ENCODE measurements at places on chromosomes 13 and 19. TPM values are rescaled to one million over a fixed set of nuclear protein-coding genes. Genes with fewer than 3 reads are reported as not detected.

The ZNF575 gene
- 3.3 TPM for total RNA-seq

The ZNF808 gene
- total RNA-seq: 22.5 TPM

The GSX1 gene
- not detected for total RNA-seq

The NUCB1 gene
- 191 TPM for total RNA-seq

The HS6ST3 gene
- total RNA-seq: not detected

The ZNF784 gene
- 3.9 TPM for total RNA-seq

The MARCHF2 gene
- 14.9 TPM for total RNA-seq

The HSH2D gene
- total RNA-seq: 49.8 TPM

The KASH5 gene
- total RNA-seq: 0.95 TPM

The KLK14 gene
- 0.80 TPM for total RNA-seq

GRCh38 chr19:45999653-46000121, 4.4 kb downstream of the CCDC61 start:
- no peak for DNase-seq

- DNase-seq: no peak
These were observed 32.3 kb upstream of the MATK start for GRCh38 chr19:3818466-3818865.

DNA sequence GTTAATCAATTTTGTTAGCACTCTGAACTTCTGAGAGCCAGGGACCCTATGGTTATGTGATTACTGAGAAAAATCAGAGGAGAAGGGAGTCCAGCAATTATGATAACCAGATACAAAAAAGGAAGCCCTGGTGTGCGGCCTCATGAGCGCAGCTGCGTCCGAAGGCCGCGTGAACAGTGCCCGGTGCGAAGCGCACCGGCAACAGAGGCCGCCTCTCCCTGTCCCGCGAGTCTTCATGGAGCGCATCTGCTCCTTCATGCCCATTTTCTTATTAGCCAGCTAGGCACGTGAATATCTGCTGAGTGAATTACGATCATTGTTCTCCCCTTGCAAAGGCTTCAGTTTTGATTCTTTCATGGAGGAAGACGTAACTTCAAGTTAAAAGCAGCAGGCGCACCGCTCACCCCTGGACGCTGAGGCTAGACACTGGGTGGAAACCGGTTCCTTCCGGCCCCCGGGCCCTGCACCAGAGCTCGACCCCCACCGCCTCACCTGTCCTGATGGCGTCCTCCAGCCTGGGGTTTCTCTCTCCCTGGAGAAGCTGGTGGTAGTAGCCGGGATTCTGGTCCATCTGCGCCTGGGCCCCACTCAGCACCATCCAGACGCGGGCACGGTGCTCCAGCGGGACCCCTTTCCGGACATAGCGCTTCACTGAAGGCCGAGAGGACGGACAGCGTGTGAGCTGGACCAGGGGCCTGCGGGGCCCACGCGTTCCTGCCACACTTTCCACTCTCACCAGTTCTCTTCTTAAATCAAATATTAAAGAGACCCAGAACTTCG, 8.9 kb downstream of the GRTP1 start:
- no peak for DNase-seq

- no peak for DNase-seq
These were observed 28.7 kb downstream of the COMP start for GRCh38 chr19:18762125-18763023.

- DNase-seq: no peak
These were observed at the start of gene ZNF177 for GRCh38 chr19:9362905-9363304. Gene ZNF177, plus strand, starts transcription at chr19:9363013. Its CDS starts 15,299 bp downstream, at chr19:9378312.

DNA sequence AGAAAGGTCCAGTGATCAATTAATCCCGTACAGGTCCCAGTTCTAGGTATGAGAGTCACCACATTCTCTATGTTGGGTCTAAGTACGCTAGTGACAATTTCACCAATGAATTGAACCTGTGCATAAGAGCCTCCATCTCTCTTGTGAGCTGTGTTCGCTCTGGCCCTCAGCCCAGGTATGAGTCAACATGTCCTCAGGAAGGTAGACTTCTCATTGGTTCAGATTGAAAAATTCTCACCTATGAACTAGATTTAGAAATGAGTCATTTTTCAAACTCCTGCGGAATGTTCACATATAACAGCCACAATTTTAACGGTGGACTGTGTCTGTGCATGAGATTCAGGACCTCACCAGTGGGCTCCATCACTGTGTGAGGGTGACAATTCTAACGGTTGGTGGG, 12.7 kb upstream of the ZNF43 start:
- DNase-seq: no peak

- no peak for DNase-seq
These were observed 97.4 kb downstream of the POSTN start for GRCh38 chr13:37501187-37501586.

- no peak for DNase-seq
These were observed 123.1 kb downstream of the ITGBL1 start for GRCh38 chr13:101575581-101575980.

DNA sequence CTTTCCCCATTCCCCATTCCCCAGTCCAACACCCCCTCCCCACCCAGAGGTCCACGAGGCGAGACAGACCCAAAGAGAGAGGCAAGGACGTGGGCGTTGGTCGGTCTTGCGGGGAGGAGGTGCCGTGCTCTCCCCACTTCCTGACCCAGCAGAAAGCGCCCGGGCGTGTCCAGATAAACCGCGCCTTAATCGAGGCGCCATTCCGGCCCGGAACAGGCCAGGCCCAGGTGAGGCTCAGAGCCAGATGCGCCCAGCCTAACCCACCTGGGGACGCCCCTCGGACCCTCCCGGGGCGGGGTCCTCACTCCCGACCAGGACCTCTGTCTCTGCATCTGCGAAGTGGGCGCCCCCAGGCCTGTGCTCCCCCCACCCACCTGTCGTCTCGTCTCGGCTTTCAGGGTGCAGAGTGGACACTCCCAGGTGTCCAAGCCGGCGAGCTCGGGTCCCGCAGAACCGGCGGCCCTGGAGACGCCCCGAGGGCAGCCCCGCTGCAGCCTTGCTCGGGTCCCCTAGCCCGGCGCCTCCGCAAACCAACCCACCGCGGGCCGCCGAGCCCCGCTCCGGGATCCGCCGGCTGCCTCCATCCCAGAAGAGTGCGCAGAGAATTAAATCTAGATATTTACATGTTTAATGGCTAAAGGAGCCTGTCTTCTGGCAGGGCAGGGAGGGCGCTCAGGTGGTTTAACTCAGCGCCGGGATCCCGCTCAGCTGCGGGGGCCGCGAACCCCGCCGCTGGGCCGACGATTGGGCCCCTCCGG, 5.0 kb upstream of the ONECUT3 start:
- no peak for DNase-seq

DNA sequence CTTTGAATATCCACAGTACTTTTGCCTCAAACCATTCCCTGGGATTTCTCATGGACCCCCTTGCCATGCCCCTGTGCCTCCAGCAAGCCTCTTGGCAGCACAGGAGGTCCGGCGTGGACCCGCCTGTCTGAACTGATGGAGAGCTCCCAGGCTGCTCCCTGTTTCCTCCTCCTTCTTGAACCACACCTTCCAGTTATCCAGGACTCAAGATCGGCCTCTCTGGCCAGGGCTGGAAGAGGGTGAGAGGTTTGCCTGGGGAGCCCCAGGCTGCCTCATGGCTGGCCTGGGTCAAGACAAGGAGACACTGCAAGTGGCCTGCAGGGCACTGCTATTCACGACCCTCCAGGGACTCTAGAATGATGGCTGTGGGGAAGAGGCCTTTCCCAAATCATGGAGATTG, 93.6 kb upstream of the WASF3 start:
- no peak for DNase-seq

DNA sequence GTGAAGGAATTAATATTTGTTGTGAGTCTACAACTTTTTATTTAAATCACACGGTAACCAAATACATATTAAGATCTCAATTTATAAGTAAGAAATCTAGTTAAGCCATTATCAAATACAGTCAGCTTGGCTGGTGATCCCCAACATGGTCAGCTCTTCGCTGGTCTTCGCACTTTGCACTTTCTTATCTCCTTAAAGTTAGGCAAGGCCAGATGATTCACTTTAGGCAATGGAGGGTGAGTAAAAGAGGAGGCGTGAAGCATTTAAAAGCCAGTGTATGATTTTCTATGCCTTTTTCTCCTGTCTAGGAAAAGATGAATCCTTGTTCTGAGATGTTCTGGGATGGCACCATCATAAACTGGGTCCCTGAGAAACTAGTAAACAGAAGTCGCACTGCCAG, 793.7 kb upstream of the ARGLU1 start:
- DNase-seq: no peak

DNA sequence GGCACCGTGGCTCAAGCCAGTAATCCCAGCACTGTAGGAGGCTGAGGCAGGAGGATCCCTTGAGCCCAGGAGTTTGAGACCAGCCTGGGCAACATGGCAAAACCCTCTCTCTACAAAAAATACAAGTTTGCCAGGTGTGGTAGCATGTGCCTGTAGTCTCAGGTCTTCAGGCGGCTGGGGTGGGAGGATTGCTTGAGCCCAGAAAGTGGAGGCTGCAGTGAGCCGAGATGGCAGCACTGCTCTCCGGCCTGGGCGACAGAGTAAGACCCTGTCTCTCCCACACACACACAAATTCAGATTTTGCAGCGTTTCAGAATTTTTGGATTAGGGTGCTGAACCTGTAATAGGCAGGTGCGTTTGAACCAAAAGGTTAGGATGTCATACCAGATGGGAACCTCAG, 2.2 kb downstream of the RPS11 start:
- DNase-seq: no peak

GRCh38 chr13:103510007-103510535, 443.9 kb upstream of the SLC10A2 start:
- no peak for DNase-seq

- DNase-seq: no peak
These were observed 11.3 kb downstream of the DPY19L3 start for GRCh38 chr19:32416749-32417456.

GRCh38 chr19:51698296-51698695, 5.2 kb downstream of the SPACA6 start:
- no peak for DNase-seq

- no peak for DNase-seq
These were observed 404.9 kb downstream of the FGF14 start for GRCh38 chr13:101996954-101997353.

- no peak for DNase-seq
These were observed 75.2 kb downstream of the ATP11A start for GRCh38 chr13:112764864-112765561.

GRCh38 chr13:32940601-32941000, 75.6 kb upstream of the KL start:
- DNase-seq: no peak

GRCh38 chr19:42538841-42539709, 10.8 kb upstream of the CEACAM1 start:
- DNase-seq: no peak

GRCh38 chr19:17996826-17997316, 11.1 kb upstream of the ARRDC2 start:
- DNase-seq: peak; percentile 89

- DNase-seq: no peak
These were observed 837.3 kb upstream of the KLHL1 start for GRCh38 chr13:70945506-70945905.

GRCh38 chr19:18261474-18261873, 12.8 kb downstream of the IQCN start:
- DNase-seq: no peak

DNA sequence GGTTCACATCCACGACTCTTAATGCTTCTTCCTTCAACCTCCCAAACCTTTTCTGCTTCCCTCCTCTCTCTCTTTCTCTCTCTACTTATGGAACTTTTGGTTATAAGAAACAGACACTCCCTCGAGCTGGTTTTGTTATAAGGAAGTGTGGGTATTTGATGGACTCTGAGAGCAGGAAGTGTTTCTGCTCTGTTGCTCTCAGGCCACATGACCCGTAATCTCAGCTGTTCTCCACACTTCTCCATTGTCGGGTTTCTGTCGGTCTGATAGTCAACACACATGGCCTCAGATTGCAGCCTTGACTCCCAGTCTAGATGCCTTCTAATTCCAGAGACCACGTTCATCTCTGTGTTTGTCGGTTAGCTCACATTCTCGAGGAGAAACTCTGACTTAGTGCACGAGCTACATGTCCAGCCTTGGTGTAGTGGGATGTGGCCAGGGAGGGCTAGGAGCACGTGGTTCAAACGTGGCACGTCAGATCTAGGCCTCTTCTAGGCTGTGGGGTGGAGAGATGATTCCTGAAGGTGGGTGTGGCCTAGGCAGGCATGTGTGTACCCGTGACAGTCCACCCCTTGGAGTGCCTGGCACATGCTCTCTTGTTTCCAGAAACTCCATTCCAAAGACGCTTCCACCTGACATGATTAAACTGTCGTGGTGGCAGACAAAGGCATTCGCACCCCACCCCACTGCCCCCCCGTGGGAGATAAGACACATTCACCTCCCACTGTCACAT, 26.3 kb downstream of the CNFN start:
- no peak for DNase-seq

- DNase-seq: no peak
These were observed 1223.2 kb upstream of the SLC10A2 start for GRCh38 chr13:104289400-104289799.

DNA sequence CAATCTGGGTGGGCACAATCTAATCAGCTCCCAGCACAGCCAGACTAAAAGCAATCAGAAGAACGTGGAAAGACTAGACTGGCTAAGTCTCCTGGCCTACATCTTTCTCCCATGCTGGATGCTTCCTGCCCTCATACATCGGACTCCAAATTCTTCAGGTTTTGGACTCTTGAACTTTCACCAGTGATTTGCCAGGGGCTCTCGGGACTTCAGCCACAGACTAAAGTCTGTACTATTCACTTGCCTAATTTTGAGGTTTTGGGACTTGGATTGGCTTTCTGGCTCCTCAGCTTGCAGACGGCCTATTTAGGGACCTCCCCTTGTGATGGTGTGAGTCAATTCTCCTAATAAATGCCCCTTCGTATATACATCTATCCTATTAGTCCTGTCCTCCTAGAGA, 66.6 kb upstream of the SOX21 start:
- no peak for DNase-seq

GRCh38 chr13:63855457-63856118, 2439.9 kb upstream of the PCDH20 start:
- DNase-seq: no peak

GRCh38 chr13:19817510-19818158, 34.9 kb upstream of the PSPC1 start:
- no peak for DNase-seq

DNA sequence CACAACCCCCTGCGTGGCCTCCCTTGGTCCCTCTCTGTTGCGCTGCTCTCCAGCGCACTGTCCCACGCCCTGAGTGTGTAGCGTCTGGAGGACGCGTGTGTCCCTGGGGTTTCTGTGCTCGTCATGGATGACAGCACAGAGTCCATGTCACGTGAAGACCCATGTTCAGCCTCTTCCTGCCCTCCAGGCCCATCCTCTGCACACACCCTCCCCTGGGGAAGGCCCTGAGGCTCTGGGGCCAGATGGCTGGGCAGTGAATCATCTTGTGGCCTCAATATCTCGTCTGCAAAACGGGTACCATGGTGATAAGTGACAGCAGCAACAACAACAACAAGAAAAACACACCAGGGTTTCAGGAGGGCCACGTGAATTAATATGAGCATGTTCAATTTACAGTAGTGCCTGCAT, 71.5 kb upstream of the ARHGEF7 start:
- DNase-seq: no peak

- no peak for DNase-seq
These were observed 13.2 kb upstream of the URI1 start for GRCh38 chr19:29928831-29929230.

DNA sequence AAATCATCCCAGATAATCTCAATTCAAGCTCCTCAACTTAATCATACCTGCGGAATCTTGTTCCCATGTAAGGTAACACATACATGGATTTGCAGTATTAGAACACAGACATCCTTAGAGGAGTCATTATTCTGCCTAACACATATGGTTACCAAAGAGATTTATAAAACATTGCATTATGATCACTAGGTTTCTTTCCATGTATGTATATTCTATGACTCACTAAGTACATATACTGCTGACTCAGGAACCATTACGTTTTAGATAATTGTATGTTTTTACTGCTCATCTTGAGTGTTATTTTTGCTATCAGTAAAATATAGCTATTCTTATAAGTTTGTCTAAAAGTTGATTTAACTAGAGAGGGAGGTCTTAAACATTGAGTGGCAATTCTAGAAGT, 182.9 kb downstream of the SLITRK6 start:
- DNase-seq: no peak
